CD4-positive, alpha-beta T cell treated with Interleukin-2 at 100 ng/mL for 4 hours (primary cell): ENCODE measurements at places on chromosomes 3 and 15.

GRCh38 chr3:171165983-171166382 lies 139.5 kb upstream of the SLC2A2 start:
- peak; percentile 5 for DNase-seq

GRCh38 chr3:105788593-105788992 lies 80.2 kb downstream of the CBLB start:
- no peak for DNase-seq

GRCh38 chr15:65044724-65045481 lies at the start of gene SLC51B:
TSS of gene SLC51B (plus strand) at chr15:65045387. CDS start at chr15:65050005, 4,618 bp downstream.
- no peak for DNase-seq

GRCh38 chr3:65886391-65886790 lies 152.3 kb downstream of the MAGI1 start:
- DNase-seq = no peak

GRCh38 chr3:177005718-177006405 lies 191.4 kb downstream of the TBL1XR1 start:
- no peak for DNase-seq

DNA sequence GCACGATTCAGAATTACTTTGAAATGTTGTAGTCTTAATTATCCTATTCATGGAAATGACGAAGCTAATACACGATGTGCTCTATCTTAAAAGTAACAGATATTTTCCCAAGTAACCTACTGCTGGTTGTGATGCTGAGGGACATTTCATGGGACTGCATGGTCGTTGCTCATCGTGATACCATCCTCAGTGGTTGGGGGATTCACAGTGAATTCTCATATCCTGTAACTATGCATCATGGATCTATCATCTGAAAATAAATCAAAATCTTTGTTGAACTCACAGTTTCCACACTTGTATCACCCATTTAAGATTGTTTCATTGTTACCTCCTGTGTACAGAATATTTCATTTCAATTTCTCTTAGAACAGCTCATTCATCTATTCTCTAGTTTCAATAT lies 84.7 kb downstream of the OPA1 start:
- DNase-seq = no peak

DNA sequence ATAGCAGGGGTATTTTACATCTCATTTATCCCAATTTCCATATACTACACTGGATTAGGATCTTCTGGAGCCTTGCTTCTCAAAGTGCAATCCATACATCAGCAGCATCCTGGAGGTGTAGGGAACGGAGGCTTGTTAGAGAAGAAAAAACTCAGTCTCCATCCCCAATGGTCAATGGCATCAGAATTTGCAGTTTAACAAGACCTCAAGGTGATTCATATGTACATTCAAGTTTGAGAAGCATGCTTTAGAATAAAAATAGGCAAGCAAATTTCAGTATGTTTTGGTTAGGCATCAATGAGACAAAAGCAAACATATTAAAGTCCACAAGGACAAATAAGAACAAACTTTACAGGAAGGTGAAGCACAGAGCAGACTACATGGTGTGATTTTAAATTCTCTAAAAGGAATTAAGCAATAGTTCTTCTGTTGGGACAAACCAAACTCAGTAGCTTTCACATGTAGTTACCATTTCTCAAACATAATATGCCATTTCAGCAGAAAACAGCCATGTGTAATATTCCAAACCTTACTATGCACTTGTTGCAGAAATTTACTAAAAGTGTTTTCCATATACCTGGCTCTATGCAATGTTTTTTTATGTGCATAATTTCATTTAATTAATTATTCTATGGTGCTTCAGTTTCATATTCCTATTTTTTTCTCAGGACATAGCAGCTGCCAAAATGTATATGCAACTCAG lies 360.3 kb upstream of the NECTIN3 start:
- no peak for DNase-seq

DNA sequence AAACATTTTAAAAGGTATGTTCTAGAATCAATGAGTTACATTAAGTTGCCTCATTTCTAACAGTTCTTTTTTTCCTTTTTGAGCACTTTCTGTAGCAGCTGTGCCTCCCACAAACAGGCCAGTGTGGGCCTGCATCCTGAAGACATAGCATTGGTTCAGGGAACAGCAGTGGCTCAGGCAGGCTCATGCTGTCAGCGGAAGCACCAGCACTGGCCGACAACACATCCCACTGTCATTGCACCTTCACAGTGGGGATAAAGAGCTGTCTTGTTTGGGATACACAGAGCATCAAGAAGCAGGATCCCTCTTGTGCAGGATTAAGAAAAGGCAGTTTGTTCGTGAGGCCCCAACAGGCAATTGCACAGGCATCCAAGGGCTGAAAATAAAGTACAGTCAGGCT lies 123.3 kb downstream of the MOBP start:
- no peak for DNase-seq

DNA sequence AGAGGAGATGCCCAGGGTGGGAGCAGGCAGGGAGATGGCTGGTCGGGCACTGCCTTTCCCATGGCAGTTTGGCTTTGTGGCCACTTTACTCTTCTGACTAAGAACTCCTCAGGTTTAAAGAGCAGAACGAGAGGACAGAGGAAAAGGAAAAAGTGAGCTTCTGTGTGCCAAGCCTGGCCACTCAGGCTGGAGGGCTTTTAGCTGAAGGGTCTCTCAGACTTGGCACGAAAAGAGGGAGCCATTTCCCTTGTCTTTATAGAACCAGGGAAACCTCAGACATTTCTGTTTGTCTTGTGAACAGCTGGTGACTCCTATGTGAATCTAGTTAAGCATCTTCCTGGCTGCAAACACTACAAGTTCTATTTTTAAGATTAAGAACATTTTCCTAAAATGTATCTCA lies 23.3 kb upstream of the PSMD6 start:
- no peak for DNase-seq

GRCh38 chr3:100105501-100105900 lies 8.8 kb downstream of the FILIP1L start:
- DNase-seq = no peak

GRCh38 chr15:35450492-35450891 lies 95.5 kb downstream of the DPH6 start:
- no peak for DNase-seq

- no peak for DNase-seq
These were observed 102.4 kb upstream of the TUSC7 start for GRCh38 chr3:116607205-116607604.

DNA sequence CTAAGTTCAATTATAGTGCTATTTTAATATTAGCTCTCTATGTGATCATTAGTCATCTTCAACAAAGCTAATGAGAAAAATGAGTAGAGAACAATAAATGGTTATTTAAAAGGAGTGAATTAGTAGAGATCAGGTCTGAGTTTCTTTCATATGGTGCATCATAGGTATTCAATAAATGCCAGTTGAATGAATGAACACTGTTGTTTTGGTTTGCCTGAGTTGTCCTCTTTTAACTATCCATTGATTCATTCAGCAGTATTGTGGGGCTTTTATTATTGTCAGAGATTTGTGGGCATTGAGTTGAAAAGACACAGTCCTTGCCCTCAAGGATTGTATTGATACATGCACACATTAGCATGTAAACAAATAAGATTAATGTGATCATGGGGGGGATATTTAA lies 88.2 kb downstream of the AGBL1 start:
- DNase-seq = no peak

- no peak for DNase-seq
These were observed 77.8 kb upstream of the LPP start for GRCh38 chr3:188076176-188076575.
